ENCODE measurements at places on chromosomes 11 and 22.

DNA sequence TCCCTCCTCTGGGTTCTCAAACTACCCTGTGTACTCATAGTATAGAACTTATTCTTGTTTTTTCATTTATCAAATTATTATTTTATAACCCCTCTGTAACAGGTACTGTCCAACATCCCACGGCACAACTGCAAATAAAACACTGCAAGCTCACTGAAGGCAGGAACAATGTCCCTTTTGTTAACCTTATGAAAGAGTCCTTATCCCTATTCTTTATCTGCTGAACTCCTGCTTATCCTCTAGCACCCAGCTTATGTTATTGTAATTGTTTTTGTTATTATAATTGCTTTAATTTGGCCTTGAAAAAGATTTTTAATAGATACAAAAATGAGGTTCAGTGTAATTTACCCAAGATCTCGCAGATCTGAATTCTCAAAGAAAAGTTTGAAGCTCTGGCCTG is 130.4 kb downstream of the MSANTD4 start:
- DNase-seq = no peak
- no peaks in the 10 kb centered on the region for H3K36me3 ChIP-seq
- H3K27ac ChIP-seq = no peak overlapping the region
- no peaks in the 10 kb centered on the region for H3K27me3 ChIP-seq
- H3K4me3 ChIP-seq = no peak overlapping the region

DNA sequence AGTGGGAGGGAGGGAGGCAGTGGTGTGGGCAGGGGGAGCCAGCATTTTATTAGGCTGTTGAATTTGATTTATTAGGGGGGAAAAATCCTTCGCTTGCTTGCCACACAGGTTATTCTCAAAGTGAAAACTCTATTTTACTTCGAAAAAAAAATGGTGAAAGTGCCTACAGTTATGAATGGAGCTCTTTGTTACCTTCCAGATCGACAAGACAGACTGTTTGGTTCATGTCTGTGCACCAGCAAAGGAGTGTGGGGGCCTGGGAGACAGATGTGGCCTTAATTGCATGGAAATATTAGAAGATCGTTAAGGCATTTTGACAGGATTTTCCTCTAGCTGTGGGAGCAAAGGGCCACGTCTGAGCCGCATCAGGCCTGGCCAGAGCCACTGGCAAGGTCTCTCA is 45.7 kb downstream of the FLI1 start:
- peaks cover 43% of the 10 kb centered on the region for H3K4me1 ChIP-seq
- H3K27ac ChIP-seq = peak overlapping the region; percentile 83
- DNase-seq = no peak
- no peaks in the 10 kb centered on the region for H3K27me3 ChIP-seq
- peak overlapping the region; percentile 49 for H3K4me3 ChIP-seq

GRCh38 chr11:111347002-111347722 is 31.9 kb downstream of the POU2AF1 start:
- no peak overlapping the region for H3K27ac ChIP-seq
- H3K27me3 ChIP-seq = no peaks in the 10 kb centered on the region

DNA sequence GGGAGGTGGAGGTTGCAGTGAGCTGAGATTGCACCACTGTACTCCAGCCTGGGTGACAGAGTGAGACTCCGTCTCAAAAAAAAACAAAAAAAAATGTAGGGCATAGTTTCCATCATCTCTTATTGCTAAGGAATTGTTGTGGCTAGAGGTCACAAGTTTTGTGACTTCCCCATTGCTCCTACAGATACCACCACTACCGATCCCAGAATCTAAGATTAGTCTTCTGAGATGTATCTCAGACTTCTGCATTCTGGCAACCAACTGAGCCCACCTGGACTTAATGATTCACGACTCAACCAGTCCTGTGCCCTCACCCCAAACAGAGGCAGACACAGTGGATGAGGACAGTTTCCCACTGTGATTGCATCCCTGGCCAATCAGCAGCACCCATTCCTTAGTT is 148.9 kb downstream of the NECTIN1 start:
- peaks cover 31% of the 10 kb centered on the region for H3K27me3 ChIP-seq
- no peak overlapping the region for H3K27ac ChIP-seq
- H3K36me3 ChIP-seq = no peaks in the 10 kb centered on the region
- no peak overlapping the region for H3K4me3 ChIP-seq
- H3K4me1 ChIP-seq = no peaks in the 10 kb centered on the region

GRCh38 chr11:111770581-111771134 is 4.5 kb upstream of the PPP2R1B start:
- no peaks in the 10 kb centered on the region for H3K36me3 ChIP-seq
- no peak for DNase-seq
- H3K27me3 ChIP-seq = no peaks in the 10 kb centered on the region
- no peak overlapping the region for H3K4me3 ChIP-seq
- H3K4me1 ChIP-seq = peaks cover 10% of the 10 kb centered on the region

DNA sequence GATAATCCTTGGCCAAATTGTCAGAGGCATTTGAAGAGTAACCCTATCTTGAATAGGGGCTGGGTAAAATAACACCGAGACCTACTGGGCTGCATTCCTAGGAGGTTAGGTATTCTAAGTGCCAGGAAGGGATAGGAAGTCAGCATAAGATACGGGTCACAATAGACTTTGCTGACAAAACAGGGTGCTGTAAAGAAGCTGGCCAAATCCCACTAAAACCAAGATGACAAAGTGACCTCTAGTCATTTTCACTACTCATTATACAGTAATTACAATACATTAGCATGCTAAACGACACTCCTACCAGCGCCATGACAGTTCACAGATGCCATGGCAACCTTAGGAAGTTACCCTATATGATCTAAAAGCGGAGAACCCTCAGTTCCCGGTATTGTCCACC is 964 bp upstream of the REXO2 start:
- H3K27me3 ChIP-seq = no peaks in the 10 kb centered on the region
- H3K27ac ChIP-seq = peak overlapping the region; percentile 98

DNA sequence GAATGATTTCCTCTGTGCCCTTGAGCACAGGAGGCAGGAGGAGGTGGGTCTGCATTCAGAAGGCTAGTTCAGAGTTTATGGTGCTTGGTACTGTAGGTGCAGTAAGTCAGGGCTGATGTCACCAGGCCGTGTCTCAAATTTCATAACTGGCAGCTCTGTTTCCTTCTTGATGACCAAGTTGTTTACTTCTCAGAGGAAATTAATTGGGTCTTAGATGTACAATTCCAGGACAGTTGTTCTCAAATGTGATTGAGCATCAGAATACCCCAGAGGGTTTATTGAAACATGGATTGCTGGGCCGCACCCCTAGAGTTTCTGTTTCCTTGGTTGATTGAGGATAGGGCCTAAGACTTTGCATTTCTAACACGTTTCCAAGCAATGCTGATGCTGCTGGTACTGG is 6.2 kb downstream of the AMOTL1 start:
- no peak for DNase-seq
- peaks cover 44% of the 10 kb centered on the region for H3K4me1 ChIP-seq
- no peaks in the 10 kb centered on the region for H3K27me3 ChIP-seq
- H3K4me3 ChIP-seq = peak overlapping the region; percentile 37

DNA sequence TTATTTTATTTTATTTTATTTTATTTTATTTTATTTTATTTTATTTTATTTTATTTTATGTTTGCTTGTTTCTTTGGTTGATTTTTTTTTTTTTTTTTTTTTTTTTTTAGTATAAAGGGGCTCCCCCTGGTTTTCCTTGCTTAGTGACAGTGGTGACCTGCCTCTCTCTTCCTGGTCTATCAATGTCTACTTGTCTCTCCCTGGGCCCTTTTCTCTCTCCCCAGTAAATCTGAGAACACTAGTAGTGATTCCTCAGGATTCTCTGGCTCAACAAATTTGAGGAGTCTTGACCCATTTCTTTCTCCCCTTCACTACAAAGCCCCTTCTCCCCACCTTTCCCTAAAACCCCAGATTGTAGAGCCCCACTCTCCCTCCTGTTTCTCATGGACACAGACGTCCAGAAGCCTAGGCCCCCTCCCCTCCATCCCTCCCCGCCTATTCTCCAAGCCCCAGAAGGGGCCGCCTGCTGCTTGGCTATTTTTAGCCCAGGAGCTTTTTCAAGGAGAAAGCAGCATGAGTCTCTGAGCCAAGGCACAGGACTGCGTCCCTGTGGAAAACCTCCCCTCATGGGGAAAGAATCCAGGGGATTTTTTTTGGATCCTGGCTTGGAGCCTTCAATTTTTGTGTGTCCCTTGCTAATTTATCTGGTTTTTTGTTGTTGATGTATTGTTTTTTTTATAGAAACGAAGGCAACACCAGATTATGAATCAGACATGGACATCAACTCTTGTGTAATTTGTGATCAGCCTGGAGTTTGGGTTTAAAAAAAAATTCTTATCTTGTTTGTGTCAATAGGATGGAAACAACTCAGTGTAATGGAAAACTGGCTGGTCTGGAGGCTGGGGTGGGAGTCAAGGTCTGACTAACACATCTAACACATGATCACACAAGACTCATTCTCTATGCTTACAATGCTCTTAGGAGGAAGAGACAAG is 17.5 kb upstream of the ACCSL start:
- no peak overlapping the region for H3K27ac ChIP-seq
- peaks cover 9% of the 10 kb centered on the region for H3K4me1 ChIP-seq
- DNase-seq = peak; percentile 34
- no peaks in the 10 kb centered on the region for H3K36me3 ChIP-seq

DNA sequence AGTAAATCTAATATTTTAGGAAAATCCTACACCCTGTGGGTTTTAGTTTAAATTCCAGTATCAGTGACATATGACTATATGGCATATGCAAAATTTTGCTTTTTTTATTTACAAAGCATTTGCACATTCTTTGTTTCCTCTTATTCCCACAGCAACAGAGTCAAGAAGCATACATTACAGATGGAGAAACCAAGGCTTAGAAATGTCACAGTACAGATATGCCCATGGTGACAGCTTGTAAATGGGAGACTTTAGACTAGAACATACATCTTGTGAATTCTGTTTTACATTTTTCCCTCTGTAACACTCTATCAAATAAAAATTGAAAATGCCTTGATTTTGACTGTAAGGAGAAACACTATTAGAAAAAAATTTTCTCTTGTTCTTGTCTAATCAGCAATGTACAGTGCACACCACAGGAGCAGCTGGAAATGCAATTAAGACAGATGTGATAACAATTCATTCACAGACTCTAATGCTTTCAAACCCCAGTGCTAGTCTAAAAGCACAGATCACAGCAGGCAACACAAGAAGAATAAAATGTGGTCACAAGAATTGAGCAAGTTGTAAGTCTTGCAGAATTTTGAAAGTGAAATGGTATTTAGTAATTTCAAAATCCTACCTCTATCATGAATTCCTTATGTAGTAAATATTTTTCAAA is 375.9 kb downstream of the LUZP2 start:
- no peak overlapping the region for H3K27ac ChIP-seq
- DNase-seq = no peak
- no peaks in the 10 kb centered on the region for H3K27me3 ChIP-seq
- H3K36me3 ChIP-seq = no peaks in the 10 kb centered on the region
- peaks cover 6% of the 10 kb centered on the region for H3K4me1 ChIP-seq

DNA sequence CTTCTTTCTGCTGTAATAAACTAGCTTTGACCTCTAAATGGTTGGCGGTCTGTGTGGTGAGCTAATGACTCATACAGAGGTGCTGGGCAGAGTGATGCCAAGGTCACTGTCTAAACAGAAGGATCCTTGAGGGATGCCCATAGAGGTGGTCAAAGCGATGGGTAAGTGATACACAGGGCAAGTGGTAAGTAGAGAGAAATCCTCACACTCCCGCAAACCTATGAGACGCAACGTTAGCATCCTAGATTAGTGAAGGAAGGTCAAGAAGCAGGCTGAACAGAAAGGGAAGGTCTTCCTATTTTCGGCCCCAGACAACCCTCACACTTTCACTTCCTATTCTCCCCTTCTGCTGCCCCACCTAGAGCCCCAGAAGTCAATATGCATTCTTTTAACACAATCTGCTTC is 65.6 kb upstream of the SESN3 start:
- H3K4me1 ChIP-seq = peaks cover 49% of the 10 kb centered on the region
- H3K27ac ChIP-seq = no peak overlapping the region

GRCh38 chr11:30310623-30311022 is 12.3 kb upstream of the ARL14EP start:
- no peaks in the 10 kb centered on the region for H3K27me3 ChIP-seq
- no peak for DNase-seq
- no peak overlapping the region for H3K27ac ChIP-seq
- H3K36me3 ChIP-seq = no peaks in the 10 kb centered on the region
- H3K4me3 ChIP-seq = no peak overlapping the region
